IMR-90 (cell line): ENCODE measurements at places on chromosomes 13 and 19. TPM values are rescaled to one million over a fixed set of nuclear protein-coding genes. Genes with fewer than 3 reads are reported as not detected.
A peak's percentile ranks its signal among the peaks of the same experiment; 100 is the strongest.

Gene LYL1
- 0.28 and 0.36 TPM in 2 replicates for total RNA-seq

Gene VSTM2B
- not detected in 2 replicates for total RNA-seq

GRCh38 chr13:32824675-32825074 lies 191.5 kb upstream of the KL start:
- no peak overlapping the region for H3K4me3 ChIP-seq
- DNase-seq = peak; percentile 95
- peaks cover 4% of the 10 kb centered on the region for H3K4me1 ChIP-seq
- no peak overlapping the region for H3K27ac ChIP-seq
- H3K36me3 ChIP-seq = no peaks in the 10 kb centered on the region

DNA sequence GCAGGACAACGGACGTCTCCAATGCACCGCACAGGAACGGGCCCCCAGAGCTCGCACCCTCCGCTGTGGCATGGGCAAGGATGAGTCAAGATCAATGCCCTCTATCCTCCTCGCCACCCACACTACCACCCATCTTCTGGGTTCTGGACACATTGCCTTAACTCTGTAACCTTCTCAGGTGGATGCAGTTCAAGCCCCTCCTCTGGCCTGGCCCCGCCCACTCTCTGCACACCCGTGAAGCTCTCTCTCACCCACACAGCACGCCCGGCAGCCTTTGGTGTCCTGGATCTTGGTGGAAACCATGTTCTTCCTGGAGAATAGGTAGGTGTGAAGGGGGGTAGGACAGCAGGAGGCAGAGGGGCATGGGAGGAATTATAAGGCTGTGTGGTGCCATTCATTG lies 20.7 kb downstream of the MAP4K1 start:
- H3K4me3 ChIP-seq = no peak overlapping the region
- no peaks in the 10 kb centered on the region for H3K4me1 ChIP-seq
- no peak overlapping the region for H3K27ac ChIP-seq
- H3K27me3 ChIP-seq = peaks cover 2% of the 10 kb centered on the region
- H3K36me3 ChIP-seq = no peaks in the 10 kb centered on the region

- H3K4me1 ChIP-seq = no peaks in the 10 kb centered on the region
- H3K36me3 ChIP-seq = no peaks in the 10 kb centered on the region
These were observed 9.8 kb upstream of the ARRDC2 start for GRCh38 chr19:17997969-17998826.

Gene CEACAM3
- total RNA-seq = not detected in 2 replicates
